RWPE2 (cell line): ENCODE measurements at places on chromosomes 3 and 15.
A peak's percentile ranks its signal among the peaks of the same experiment; 100 is the strongest.

DNA sequence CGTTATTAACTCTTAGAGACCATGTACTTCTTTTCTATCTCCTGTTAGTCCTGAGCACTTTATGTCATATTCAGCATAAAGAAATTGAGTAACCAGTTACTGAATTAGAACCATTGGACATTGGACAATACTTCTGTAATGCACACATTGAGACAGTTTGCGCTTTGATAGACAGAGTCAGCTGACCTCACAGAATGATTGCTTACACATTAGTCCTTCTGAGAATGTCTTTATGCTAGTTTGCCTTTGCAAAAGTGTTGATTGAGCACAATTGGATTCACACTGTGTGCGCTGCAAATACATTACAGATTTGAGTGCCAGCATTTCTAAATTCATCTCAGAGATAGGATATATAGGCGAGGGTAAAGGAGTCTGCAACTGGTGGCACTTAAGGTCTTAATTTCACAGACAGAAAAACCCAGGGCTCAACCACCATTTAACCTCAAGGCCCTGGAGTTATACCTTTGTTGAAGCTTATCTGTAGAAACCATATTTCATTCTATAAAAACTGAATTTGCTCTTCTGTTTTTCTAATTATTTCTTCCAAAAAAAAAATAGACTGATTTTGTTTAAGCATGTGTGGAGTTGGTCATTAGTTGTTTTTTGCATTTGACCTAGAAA is 3.8 kb downstream of the SERPINI1 start:
- no peak for DNase-seq

DNA sequence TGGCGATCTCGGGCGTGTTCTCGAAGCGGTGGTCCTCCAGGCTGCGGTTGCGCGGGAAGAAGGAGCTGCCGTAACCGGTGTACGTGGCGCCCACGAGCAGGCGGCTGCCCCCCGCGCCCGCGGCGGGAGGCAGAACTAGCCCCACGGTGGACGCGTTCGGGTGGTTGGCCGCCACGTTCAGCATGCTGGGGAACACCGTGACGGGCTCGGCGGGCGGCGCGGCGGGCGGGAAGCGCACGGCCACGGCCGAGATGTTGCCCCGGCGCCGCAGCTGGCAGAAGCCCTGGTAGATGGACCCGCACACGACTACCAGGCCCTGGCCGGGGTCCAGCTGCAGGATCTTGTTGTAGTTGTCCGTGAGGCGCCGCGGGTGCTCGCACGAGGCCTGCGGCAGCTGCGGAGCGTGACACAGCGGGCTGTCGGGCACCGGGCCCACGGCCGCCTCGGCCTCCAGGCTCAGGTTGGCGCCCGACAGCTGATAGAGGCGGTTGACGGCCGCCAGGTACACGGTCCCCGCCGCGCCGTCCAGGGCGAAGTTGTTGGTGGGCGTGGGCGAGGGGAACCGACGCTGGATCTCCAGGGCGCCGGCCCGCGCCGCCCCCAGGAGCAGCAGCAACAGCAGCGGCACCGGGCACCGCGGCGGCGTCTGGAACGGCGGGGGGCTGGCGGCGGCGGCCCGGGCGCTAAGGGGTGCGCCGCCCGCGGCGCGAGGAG is 397 bp downstream of the PLXND1 start:
- no peak for DNase-seq

- DNase-seq = no peak
These were observed 963.4 kb downstream of the ROBO1 start for GRCh38 chr3:78804251-78805037.

DNA sequence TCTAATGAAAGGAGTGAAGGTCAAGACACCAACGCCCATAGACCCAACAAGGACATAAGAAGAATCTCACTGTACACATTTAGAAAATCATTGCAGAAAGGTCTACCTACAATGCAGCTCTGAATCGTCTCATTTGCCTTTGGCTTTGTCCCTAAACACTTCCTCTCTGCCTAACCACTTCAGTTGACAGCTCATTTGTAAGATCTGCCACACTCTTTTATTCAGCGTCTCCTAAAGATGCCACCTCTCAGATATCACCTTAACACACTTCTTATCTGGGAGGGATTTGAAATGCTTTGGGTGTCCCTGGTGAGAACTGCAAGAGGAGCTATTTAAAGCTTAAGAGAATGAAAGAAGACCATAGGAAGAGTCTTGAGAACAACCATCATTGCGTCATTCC is 38.7 kb downstream of the RAB27A start:
- DNase-seq = no peak

GRCh38 chr15:93087825-93088199 is 1.2 kb downstream of the RGMA start:
- DNase-seq = no peak

GRCh38 chr15:81575436-81576123 is 201.6 kb upstream of the TMC3 start:
- no peak for DNase-seq

GRCh38 chr15:33823119-33823518 is 145.2 kb upstream of the CHRM5 start:
- DNase-seq = no peak

DNA sequence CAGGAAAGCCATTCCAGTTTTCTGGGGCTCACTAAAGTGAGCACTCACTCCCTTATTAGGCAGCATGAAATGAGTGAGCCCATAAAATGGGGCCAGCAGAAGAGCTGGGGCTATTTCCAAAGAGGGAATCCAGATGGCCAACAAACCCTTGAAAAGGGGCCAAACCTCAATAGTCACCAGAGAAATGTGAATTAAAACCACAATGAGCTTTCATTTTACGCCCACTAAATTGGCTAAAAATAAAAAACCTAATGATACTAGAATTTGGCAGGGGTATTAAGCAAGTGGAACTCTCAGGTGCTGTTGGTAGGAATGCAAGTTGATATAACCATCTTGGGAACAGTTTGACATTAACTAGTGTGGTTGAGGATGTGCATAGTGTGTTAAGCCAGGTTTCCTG is 42.1 kb upstream of the RAF1 start:
- no peak for DNase-seq

GRCh38 chr15:76930831-76931396 is 635 bp upstream of the RCN2 start:
- no peak for DNase-seq

DNA sequence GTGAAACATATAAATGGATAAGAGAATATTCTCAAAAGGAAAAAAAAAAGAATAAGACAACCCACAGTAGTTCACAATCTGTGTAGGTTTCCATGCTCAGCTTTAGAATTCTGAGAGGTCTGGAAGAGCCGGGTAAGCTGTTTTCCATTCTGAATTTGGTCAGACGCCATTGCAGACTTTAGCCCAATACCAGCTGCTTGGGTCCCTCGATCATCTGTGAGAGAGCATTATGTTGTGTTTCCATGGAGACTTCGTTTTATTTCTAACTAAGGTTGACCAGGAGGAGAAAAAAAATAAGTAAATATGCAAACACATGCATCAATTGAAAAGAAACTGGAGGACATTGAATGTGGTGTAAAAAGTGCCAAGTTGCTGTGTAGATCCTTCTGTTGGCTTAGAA is 25.5 kb downstream of the KCNAB1 start:
- no peak for DNase-seq

DNA sequence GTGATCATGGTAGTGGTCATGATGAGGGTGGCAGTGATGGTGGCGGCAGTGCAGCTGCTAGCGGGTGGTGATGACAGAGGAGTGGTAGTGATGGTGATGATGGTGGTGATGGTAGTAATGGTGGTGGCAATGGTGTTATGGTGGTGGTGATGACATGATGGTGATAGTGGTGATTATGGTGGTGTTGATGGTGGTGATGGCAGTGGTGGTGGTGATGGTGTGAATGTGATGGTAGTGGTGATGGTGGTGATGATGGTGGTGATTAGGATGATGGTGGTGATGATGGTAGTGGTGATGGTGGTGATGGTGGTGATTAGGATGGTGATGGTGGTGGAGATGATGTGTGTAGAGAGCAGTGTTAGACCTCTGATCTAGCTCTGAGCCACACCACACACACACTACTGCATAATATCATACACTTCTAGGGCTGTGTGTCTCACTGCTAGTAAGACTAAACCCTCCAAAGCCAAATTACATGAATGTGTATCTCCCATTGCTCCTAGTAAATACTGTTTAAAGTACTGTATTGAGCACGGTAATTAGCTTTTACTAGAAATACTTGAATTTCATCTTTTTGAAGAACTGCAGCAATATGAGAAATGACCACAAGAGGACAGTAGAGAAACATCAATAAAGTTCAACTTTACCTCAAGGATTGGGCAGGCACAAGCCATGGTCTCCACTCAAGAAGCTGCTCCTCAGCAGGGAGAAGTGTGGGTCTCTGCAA is 28.8 kb downstream of the TMED3 start:
- DNase-seq = no peak

- no peak for DNase-seq
These were observed 44.8 kb downstream of the PDIA5 start for GRCh38 chr3:123111640-123112039.

- no peak for DNase-seq
These were observed 6.2 kb upstream of the THRB start for GRCh38 chr3:24500806-24501205.

GRCh38 chr3:61913701-61914100 is 352.3 kb downstream of the PTPRG start:
- no peak for DNase-seq

DNA sequence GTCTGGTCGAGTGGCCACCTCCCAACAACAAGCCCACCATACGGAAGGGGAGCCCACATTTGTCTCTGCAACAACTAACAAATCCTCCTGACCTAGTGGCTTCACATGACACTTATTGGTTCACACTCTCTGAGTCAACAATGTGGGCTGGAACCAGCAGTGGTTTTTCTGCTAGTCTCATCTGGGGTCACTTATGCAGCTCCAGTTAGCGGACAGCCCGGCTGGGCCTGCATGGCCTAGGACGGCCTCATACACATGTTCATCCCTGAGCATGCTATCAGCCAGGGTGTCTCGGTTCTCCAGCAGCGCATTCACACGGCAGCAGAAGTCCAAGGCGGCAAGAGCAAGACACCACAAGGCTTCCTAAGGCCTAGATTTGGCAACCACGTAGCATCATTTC is 281.7 kb downstream of the XXYLT1 start:
- no peak for DNase-seq

GRCh38 chr3:128875556-128876120 is 3.8 kb upstream of the ACAD9 start:
- no peak for DNase-seq

- DNase-seq = no peak
These were observed 89.5 kb downstream of the SUCNR1 start for GRCh38 chr3:151962912-151963311.

DNA sequence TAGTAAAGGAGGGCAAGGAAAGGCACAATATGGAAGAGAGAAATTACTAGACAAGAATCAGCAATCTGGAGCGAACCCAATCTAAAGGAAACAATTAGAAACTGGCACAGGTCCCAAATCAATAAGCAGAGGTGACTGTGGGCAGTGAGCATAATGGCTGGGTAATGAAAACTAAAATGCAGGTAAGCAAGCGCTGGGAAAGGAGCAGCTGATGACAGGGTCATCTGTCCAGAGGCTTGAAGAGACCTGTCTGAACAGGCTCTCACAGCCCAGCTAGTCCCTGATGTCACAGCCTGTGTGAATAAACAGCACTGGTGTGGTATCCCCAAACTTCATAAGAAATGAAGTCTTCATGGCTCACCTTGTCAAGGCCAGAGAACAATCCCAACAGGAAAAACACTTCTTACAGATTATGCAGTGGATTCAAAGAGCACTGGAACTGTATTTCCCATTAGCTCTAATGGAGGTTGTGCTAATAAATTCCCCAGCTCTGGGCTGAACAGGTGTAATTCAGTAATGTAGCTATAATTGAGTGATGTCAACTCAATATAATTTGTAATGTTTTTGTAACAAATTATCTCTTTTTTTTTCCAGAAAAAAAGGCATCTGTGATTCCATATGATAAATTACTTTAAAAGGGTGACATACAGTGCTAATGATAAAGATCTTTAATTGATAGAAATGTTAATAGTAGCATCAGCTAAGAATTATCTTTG is 197.3 kb downstream of the FHIT start:
- no peak for DNase-seq

DNA sequence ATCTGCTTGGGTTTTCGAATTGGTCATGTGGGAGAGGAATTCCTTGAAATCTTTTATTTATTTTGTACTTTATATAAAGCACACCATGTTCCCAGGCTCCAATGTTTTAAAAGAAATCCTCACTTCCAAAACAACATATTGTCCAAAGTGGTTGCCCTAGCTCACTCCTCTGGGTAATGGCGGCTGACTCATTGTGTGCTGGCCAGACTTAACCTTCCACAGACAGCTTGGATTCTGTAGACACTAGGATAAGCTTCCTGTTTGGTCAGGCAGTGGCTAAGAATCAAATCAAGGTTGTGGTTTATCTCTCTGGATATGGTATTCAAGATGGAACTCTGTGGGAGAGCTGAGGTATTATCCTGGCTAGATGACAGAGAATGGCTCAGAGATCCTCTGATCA is 55.8 kb upstream of the FAM98B start:
- DNase-seq = no peak

DNA sequence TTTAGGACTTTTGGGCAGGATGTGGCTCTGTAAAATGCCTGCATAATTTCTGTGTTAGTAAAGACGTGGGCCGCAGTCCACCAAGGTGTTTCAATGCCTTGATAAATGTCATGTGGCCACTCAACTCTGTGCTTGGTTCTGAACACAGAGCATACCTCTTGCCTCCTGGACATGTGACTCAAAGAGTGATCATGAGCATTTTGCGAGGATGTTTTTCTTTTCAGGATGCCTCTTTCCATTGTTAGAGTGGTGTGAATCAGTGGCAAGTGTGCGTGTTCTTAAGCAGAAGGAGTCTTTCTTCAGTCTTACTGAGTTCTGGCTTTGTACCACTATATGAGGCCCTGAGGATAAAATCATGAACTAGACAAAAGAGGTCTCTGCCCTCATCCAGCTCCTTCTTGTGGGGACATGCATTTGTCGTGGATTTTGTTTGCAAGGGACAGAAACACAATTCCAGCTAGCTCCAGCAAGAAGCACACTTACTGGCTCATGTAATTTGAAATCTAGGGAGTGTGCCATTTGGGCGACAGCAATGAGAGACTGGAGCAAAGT is 363.4 kb downstream of the LRTM1 start:
- DNase-seq = no peak

GRCh38 chr3:127733781-127734180 is 61.0 kb downstream of the ABTB1 start:
- DNase-seq = peak; percentile 18

- no peak for DNase-seq
These were observed 3.1 kb downstream of the CCDC33 start for GRCh38 chr15:74239051-74239705.
